NCI-H146 (cell line): ENCODE measurements at places on chromosomes 3 and 15.
A peak's percentile ranks its signal among the peaks of the same experiment; 100 is the strongest.

DNA sequence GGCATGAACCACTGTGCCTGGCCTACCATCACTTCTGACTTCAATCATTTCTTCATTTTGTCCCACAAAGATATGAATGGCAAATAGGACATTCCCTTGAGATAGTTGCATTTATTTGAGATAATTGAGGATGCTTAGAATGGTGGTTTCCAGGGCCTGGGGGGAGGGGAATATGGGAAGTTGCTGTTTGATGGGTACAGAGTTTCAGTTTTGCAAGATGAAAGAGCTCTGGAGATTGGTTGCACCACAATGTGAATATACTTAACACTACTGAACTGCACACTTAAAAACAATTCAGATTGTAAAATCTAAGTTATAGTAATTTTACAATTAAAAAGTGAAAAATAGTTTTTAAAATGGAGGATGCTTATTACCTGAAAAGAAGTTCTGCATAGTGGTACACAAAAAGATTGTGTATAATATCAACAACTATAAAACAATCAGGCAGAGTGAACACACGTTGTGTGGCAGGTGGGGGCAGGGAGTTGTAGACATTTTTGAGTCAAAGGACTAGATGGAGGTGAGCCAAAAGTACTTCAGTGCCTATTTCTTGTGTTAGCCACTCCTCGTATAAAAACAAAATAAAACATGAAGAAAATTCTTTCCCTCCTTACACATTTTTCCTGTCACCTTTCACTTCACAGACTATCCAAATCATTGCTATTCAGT is 18.5 kb upstream of the RIOX2 start:
- no peak for DNase-seq

GRCh38 chr3:177144922-177145321 is 52.4 kb downstream of the TBL1XR1 start:
- DNase-seq, result no peak

DNA sequence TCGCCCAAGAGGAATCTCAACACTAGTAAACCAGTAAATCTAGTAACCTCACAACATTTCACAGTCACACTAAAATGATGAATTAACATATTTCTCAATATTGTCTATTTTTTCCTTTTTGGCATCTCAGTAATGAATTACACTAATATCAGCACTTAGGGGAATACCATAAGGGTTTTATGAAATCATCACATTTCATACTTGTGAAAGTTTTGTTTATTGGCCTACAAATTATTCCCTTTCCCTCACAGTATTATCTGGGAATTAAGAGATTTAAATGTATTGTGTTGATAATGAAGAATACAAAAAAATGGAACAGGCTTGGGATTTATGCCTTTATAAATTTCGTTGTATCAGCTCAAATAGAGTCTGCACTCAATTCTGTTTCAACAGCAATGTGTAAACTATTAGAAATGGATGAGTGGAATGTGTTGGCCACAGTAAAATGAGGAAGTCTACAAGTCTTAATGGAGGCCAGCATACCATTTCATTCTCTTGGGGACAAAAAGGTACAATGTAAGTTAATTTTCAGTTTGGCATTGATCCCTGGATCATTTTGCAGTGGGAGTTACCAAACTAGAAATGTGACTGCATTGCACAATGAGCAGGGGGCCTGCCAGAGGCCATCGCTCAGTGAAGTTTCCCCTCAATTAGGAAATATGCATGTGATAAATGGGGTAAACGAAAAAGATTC is 195.4 kb downstream of the FMN1 start:
- no peak for DNase-seq

DNA sequence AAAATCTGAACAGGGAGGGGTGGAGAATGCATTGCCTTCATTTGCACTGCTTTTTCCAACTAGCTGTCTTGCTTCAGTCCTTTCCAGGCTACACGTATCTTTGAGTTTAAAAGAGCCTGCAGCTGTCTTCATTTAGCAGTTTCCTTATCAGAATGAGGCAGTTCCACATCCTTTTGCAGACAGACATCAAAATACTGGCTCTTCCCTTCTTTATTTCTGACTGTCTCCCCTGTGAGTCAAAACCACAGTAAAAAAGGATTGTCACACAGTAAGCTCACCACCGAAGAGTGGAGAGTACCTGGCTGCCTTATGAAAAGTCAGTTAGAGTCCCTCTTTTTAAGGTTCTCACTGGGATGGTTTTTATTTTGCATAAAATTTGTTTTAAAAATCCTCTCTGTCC is 205.5 kb upstream of the CD96 start:
- DNase-seq, result no peak

DNA sequence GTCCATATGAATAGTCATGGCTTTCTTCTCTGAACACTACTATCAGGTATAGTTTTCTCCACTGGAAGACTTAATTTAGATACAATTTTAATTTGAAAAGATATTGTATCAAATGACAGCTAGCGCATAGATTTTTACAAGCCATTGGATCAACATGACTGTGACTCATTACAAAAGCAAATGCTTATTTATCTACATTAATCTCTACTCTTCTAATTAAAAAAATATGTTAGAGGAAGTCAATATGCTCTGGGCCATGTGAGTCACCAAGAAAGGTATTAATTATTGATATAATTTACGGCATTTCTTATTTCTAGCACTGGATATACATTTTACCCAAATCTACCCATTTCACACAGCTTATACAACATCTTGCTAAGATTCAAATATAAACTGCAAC is 800.3 kb upstream of the GBE1 start:
- DNase-seq, result no peak

- DNase-seq, result no peak
These were observed 77.6 kb upstream of the SNRPN start for GRCh38 chr15:24877174-24877573.

DNA sequence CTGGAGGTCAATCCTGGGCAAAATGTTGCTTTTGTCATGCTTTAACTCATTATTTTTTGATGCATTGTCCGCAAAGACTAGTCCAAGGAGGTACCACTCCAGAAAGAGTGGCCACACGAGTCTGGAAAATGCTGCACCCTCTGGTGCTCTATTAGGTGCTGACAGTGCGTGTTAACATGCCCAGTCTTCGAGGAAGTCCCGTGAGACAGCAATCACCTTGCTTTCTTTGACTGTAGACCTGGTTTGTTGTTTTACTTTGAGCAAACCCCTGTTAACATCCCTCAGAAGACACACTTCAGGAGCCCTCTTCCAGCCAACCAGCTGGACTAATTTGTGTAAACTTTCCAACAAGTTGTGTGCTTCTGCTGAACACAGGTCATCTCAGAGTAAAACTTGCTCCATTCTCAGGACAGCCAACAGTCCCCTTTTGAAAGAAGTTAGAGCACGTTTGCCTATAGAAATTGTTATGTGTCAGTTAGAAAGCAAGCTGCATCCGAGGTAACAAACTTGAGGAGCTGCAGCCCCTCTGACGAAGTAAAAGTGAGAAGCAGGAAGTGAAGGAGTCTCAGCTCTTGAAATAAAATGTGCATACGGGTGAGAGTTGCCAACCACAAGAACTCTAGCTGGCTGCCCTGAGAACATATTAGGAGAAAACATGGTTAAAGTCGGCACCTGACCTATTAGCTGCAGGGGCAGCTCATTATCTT is 205.0 kb downstream of the LPP start:
- no peak for DNase-seq

DNA sequence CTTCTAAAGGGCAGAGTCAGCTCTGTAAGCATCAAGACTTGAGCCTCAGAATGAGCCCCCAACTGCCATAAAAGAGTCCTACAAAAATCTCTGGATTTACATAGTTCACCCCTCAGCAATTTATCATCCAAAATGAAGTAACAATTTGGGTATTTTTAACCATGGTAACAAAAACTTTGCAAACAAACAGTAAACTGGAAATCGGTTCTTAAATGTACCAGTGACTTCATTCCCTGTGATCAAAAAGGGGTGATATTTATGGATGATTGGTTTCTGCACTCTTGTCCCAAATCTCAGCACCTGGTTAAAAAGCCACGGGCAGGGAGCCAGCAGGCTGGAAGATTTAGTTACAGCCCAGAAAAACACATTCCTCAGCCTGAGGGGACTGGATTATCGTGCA is 73.6 kb downstream of the TFG start:
- no peak for DNase-seq

DNA sequence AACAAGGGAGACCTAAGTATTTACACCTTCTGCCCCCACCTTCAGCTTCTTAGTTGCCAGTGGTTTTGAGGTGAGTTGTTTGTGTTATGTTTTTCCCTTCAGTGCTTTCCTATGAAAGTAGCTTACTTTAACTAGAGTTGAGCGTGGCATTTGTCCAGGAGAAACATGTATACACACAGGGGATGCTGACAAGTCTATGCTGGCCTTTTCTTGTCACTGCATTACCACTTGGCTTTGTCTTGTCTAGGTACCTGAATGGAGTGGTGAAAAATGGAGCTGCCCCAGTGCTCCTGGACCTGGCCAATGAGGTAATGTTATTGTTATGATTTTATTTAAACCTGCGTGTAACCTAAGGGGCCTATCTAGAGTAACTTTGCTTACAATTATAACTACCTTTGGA is 74.4 kb downstream of the CDIN1 start:
- peak; percentile 8 for DNase-seq

- no peak for DNase-seq
These were observed 208.8 kb downstream of the STAG1 start for GRCh38 chr3:136543385-136543784.
